GM10248 (cell line): ENCODE measurements at places on chromosomes 12 and 14.

- DNase-seq = no peak
Measured at GRCh38 chr14:104283197-104284106, 145.1 kb downstream of the KIF26A start.

- DNase-seq = no peak
Measured at GRCh38 chr14:41766772-41767171, 160.1 kb downstream of the LRFN5 start.

DNA sequence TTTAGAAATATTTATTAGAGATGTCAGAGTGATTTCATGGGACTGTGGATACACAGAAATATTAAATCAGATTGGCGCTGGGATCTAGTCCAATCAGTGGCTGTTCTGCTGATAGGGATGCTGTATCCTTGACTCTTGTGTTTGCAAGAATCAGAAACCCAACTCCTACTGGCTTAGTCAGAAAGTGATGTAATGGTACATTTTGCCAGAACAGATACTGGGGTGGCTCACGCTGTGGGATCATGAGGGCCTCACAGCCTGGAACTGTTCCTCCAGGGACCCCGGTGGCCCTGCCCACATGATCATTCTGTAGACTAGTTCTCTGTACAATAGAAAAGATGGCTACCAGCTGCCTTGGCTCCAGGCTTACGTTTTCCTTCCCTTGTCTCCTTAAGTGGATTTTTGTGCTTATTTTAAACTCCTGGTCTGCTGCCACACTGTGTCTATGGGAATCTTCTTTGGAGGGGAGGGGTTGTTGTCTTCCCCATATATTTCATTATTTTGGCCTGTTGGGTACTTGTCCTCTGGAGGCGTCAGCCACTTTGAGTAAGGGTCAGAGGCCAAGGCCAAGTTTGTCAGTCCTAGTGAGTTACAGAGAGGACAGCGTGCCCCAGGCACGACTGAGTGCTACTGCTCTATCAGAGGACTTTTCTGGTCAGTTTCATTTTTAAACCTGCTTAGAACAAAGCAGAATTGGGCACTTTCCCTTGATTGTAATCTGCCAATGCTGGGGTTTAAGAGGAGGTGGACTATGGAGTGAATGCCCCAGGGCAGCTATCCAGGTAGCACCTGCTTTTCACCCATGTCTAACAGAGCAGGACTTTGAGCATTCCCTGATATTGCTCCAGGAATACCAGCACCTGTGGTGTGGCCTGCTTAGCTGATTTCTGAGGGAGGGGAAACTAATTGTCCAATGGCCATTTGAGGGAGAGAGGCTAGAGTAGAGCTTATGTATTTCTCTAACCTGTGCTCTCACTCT lies 164.3 kb downstream of the SLC5A8 start:
- DNase-seq = no peak

DNA sequence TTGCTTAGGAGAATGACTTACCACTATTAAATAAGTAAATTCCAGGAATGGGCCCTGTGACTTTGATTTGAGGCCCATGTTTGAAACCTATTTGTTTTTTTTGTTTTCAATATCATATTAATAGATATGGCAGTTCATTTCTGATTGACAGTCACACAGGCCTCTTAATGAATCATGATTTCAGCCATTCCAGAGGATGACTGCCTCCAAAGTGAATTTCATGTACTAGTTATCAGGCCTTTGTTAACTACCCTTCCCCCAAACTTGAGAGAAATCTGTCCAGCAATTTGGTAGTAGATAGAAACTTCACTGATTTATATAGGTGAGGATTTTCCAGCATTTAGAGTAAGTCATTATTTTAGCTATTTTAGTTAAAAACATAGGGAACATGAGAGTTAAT lies 25.9 kb upstream of the GALNT16 start:
- no peak for DNase-seq

- DNase-seq = no peak
Measured at GRCh38 chr14:72169521-72169920, 237.3 kb downstream of the RGS6 start.

DNA sequence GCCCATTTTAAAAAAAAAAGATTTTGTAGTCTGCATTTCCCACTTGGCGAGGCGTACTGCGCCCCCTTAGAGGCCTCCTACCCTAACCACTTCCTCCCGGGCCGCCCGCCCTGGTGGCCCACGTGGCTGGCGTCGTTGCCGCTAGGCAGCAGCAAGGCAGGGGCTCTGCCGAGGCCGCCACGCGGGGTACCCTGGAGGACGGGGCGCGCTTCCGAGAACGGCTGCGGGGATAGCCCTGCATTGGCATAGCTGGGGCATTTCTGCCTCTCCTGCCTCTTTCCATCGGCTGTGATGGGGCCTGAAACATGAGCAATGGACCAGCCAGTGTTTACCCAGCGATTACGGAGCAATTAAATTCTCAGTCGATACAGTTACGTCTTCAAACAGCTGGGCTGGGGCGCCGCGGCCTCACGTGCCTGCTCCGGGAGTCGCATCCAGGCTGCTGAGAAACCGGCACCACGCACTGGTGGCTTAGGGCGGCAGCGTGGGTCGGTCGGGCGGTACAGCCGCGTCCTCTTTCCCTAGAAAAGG lies 38.0 kb downstream of the IQSEC3 start:
- no peak for DNase-seq

DNA sequence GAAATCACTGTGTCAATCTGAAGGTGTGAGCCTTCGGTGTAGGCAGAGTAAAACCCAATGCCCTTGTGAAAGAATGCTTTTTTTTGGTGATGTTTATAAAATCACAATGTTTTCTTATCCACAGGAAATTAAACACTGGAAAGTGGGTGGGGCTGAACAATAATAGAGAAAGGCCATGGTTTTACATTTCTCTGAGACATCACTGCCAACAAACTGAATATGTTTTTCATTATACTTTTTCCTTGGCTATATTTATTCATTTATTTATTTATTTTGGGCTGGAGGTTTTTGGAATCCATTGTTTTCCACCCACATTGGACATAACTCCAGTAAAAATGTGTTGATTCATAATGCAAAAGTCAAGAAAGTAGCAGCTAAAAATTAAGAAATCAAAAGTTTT lies 16.9 kb downstream of the LRRK2 start:
- DNase-seq = no peak

- no peak for DNase-seq
Measured at GRCh38 chr12:76123259-76124212, 39.1 kb upstream of the NAP1L1 start.

DNA sequence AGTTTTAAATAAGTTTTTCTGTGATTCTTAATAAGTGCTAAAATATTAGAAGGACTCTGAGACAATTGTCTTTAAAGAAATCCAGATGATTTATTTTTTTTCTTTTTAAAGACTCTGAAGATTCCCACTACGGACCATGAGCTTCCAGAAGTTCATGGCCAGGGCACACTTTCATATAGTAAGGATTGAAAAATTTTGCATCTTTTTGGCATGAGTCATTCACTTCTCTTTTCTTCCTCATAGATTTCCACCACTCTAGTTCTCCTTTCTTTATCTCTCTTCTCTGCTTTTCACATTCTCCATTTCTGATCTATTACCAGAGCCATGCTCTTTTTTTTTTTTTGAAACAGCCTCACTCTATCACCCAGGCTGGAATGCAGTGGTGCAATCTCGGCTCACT lies 385.8 kb downstream of the FLRT2 start:
- no peak for DNase-seq

GRCh38 chr12:29146196-29146595 lies 2.9 kb upstream of the FAR2 start:
- DNase-seq = no peak

GRCh38 chr12:7411343-7411742 lies 32.6 kb downstream of the CD163L1 start:
- no peak for DNase-seq

DNA sequence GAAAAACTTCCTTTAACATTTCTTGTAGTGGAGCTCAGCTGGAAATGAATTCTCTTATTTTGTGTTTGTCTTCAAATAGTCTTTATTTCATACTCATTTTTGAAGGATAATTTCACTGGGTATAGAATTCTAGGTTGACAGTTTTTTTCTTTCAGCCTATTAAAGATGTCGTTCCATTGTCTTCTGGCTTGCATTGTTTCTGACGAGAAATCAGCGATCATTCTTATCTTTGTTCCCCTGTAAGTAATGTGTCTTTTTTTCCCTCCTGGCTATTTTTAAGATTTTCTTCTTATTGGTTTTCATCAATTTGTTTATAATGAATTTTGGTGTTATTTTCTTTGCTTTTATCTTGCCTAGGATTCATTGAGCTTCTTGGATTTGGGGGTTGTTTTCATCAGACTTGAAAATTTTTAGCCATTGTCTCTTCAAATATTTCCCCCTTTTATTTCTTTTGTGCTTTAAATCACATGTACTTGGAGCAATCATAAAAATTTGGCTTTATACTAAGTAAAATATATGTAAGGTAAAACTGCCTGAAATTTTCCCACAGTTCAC lies 89.4 kb downstream of the UNC79 start:
- no peak for DNase-seq

DNA sequence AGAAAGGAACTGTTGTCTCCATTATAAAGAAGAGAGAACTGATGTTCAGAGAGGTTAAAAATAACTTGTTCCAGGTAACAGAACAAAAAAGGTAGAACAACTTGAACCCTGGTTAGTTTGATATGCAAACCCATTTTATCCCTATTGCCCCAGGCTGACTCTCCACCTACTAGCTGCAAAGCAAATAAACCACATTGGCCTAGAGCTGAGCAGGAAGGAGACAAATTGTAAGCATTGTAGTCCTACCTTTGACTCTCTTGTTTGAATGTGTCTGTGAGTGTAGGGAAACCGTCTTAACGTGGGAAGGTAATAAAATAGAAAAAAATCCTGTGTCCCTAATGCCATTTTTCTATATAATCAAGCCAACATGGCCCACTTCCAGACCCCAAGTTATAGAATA lies 126.4 kb downstream of the CCER1 start:
- no peak for DNase-seq

DNA sequence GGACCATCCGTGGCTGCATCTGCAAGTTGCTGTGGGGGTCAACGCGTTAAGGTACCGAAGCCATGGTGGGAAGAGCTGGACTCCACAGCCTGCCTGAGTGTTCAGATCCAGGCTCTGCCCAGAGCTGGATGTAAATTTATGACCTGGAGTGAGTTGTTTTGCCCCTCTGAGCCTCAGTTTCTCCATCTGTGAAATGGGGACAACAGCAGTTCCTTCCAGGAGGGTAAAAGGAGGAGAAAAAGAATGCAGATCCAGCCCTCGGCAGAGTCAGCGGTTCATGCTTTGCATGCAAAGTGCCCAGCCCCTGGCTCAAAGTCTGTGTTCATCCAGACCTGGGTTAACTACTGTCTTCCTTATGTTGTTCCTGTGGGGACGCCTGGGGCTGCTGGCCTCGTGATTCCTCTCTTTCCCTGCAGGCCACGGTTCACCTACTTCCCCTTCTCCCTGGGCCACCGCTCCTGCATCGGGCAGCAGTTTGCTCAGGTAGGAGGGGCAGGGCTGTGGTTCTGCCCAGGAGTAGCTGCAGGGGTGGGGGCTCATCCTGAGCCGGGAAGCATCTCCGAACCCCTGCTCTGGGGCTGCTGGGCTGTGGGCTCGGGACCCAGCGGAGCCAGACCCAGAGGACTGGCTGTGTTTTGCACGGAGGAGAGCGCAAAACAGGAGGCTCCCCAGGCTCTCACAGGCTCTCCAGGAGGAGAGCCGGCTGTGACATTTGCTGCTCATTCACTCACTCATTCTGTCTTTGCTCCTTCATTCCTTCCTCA lies 41.9 kb downstream of the CYP46A1 start:
- DNase-seq = no peak

GRCh38 chr14:50823762-50824636 lies 7.0 kb downstream of the NIN start:
- peak; percentile 29 for DNase-seq

GRCh38 chr12:114269153-114269552 lies 136.8 kb downstream of the TBX5 start:
- DNase-seq = no peak
